GM23338 (cell line): ENCODE measurements at places on chromosomes 1 and 21.
A peak's percentile ranks its signal among the peaks of the same experiment; 100 is the strongest.

DNA sequence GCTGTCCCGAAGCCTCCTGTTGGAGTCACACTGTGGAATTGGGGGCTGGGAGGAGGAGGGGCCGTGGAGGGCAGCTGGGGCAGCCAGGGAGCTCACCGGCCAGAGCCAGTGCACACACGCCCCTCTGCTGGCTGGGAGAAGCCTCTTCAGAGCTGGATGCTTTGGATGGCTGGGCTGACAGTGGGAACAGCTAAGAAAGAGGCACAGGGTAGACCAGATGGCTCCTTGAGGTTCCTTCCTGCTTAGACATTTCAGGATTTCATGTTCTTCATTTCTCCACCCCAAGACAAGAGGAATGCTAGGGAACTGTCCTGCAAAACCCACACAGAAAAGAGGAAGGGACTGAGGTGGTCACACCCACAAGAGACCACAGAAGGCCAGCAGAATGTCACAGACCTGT lies 254.8 kb upstream of the VAMP3 start:
- no peaks in the 10 kb centered on the region for H3K27me3 ChIP-seq
- H3K4me1 ChIP-seq: no peaks in the 10 kb centered on the region
- H3K4me3 ChIP-seq: no peak overlapping the region
- no peaks in the 10 kb centered on the region for H3K36me3 ChIP-seq

- H3K4me3 ChIP-seq: no peak overlapping the region
- H3K27me3 ChIP-seq: no peaks in the 10 kb centered on the region
- H3K27ac ChIP-seq: no peak overlapping the region
- DNase-seq: no peak
- H3K36me3 ChIP-seq: no peaks in the 10 kb centered on the region
- no peaks in the 10 kb centered on the region for H3K4me1 ChIP-seq
Measured at GRCh38 chr1:197559244-197559643, 216.0 kb downstream of the DENND1B start.

GRCh38 chr1:33296824-33297223 lies 24.1 kb downstream of the A3GALT2 start:
- peaks cover 9% of the 10 kb centered on the region; the same call in 1 of the 2 replicates for H3K4me1 ChIP-seq
- no peaks in the 10 kb centered on the region; the same call in 1 of the 2 replicates for H3K36me3 ChIP-seq
- H3K27ac ChIP-seq: no peak overlapping the region
- DNase-seq: no peak

DNA sequence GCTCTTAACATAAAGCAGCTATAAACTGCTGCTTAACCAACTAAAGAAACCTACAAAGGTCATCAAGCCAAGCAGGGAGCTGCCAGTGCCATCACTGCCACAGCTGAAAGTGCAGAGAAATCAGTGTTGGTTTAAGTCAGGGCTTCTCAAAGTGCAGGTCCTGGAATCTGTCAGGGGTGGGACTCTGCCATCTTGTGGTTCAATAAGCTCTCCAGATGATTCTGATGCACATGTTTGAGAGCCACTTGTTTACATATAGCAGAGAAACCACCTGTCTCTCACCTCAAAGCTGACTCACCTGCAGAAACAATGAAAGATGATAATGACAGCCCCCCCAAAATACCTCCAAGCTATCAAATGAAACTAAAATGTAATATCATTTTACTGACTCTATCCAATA lies 49.3 kb downstream of the SH3GLB1 start:
- H3K4me1 ChIP-seq: peaks cover 7% of the 10 kb centered on the region
- H3K27ac ChIP-seq: no peak overlapping the region
- peak; percentile 51 for DNase-seq
- no peaks in the 10 kb centered on the region for H3K27me3 ChIP-seq

GRCh38 chr1:28412731-28413130 lies 43.2 kb downstream of the PHACTR4 start:
- peaks cover 56% of the 10 kb centered on the region for H3K4me1 ChIP-seq
- no peaks in the 10 kb centered on the region for H3K36me3 ChIP-seq
- DNase-seq: no peak
- peak overlapping the region; percentile 90; the same call in 1 of the 2 replicates for H3K27ac ChIP-seq
- H3K27me3 ChIP-seq: no peaks in the 10 kb centered on the region
- no peak overlapping the region for H3K4me3 ChIP-seq

- DNase-seq: no peak
- H3K27me3 ChIP-seq: no peaks in the 10 kb centered on the region
- no peaks in the 10 kb centered on the region for H3K36me3 ChIP-seq
- H3K27ac ChIP-seq: no peak overlapping the region
- no peaks in the 10 kb centered on the region for H3K4me1 ChIP-seq
Measured at GRCh38 chr1:15485636-15486035, 9.7 kb downstream of the CELA2B start.

- H3K4me1 ChIP-seq: peaks cover 38% of the 10 kb centered on the region
- H3K4me3 ChIP-seq: no peak overlapping the region
- H3K36me3 ChIP-seq: no peaks in the 10 kb centered on the region
- no peak for DNase-seq
Measured at GRCh38 chr1:223717695-223718363, 5.5 kb downstream of the CAPN2 start.

GRCh38 chr1:160838888-160839287 lies 23.8 kb downstream of the CD244 start:
- H3K36me3 ChIP-seq: no peaks in the 10 kb centered on the region
- no peaks in the 10 kb centered on the region for H3K27me3 ChIP-seq
- H3K27ac ChIP-seq: no peak overlapping the region
- no peak overlapping the region for H3K4me3 ChIP-seq

GRCh38 chr1:183218027-183218618 lies 32.1 kb downstream of the LAMC2 start:
- no peaks in the 10 kb centered on the region for H3K36me3 ChIP-seq
- H3K27ac ChIP-seq: no peak overlapping the region
- H3K4me3 ChIP-seq: no peak overlapping the region
- no peak for DNase-seq
- H3K4me1 ChIP-seq: peaks cover 10% of the 10 kb centered on the region

DNA sequence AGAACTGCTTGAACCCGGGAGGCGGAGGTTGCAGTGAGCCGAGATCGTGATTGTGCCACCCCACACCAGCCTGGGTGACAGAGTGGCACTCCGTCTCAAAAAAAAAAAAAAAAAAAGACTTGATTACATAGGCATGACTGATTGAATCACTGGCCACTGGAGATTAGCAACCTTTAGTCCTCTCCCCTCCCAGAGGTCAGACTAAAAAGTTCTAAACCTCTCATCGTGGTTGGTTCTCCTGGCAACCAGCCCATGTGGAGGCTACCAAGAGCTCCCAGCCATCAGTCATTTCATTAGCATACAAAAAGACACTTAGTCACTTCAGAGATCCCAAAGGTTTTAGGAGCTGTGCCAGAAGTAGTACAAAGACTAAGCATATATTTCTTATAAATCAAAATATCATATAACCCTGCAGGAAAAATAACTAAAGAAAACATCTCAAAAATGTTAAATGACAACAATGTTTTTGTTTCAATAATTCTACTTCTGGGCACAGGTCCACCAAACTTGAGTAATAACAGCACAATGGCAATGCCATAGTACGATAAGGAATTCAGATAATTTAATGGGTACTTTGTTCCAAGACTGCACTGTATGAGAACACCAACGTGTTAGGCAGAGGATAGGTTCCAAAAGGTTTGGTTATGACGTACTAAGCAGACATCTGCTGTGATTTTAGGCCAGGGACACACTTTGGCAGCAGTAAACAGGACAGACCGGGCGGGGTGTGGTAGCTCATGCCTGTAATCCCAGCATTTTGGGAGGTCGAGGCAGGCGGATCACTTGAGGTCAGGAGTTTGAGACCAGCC lies 18.1 kb downstream of the USP48 start:
- H3K4me1 ChIP-seq: peaks cover 15% of the 10 kb centered on the region
- H3K27me3 ChIP-seq: no peaks in the 10 kb centered on the region
- peak overlapping the region; percentile 50 for H3K27ac ChIP-seq
- DNase-seq: peak; percentile 63

DNA sequence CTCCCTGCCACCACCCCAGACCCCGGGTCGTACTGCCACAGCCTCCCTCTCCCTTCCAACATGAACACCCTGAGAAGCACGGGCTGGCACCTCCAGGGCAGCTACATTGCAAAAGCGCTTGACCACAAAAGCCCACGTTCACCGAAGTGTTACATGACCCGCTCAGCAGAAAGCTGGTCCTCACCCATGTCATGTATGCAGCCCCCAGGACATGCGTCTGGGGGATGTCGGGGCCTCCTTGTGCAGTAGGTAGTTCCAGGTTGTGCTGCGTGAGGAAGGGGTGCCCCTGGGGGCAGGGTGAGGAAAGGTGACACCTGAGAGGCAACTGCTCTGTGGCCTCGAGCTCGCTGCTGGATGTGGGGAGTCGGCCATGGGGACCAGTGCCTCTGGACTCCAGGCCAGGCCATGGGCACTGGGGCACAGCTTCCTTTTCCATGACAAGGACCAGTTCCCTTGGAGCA lies 102.0 kb upstream of the C1orf174 start:
- no peak overlapping the region for H3K4me3 ChIP-seq
- no peak for DNase-seq
- no peaks in the 10 kb centered on the region for H3K27me3 ChIP-seq
- H3K36me3 ChIP-seq: no peaks in the 10 kb centered on the region
- H3K27ac ChIP-seq: no peak overlapping the region

GRCh38 chr1:111660204-111661150 lies 40.9 kb downstream of the RAP1A start:
- H3K27ac ChIP-seq: peak overlapping the region; percentile 10; the same call in 1 of the 2 replicates
- H3K4me3 ChIP-seq: no peak overlapping the region
- peaks cover 33% of the 10 kb centered on the region for H3K4me1 ChIP-seq
- H3K36me3 ChIP-seq: no peaks in the 10 kb centered on the region

- no peak overlapping the region for H3K4me3 ChIP-seq
- H3K27me3 ChIP-seq: no peaks in the 10 kb centered on the region
- no peaks in the 10 kb centered on the region for H3K36me3 ChIP-seq
- DNase-seq: no peak
Measured at GRCh38 chr1:67269061-67269460, 38.6 kb upstream of the IL12RB2 start.

DNA sequence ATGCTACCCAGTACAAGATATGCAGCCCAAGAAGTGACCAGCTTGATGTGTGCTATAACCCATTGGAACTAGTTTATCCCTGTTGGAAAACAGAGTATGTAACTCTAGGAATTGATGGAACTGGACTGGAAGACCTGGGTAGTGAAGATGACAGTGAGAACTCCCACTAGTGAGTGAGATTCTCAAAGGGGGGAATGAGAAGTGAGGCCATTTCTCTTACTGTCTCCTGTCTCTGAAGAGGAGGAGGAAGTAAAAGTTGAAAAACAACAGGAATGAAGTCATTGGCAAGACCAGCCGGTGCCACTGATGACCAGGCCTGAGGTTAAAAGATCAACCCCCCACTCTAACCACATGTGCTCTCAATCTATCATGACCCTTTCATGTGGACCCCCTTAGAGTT lies 20.9 kb downstream of the PLA2G2F start:
- no peaks in the 10 kb centered on the region for H3K36me3 ChIP-seq
- no peaks in the 10 kb centered on the region for H3K27me3 ChIP-seq
- H3K27ac ChIP-seq: no peak overlapping the region
- H3K4me3 ChIP-seq: no peak overlapping the region
- DNase-seq: no peak
